ENCODE measurements at places on chromosomes 4 and X.

- no peak for DNase-seq
Observed at GRCh38 chrX:15451913-15452312, 41.2 kb downstream of the PIR start.

DNA sequence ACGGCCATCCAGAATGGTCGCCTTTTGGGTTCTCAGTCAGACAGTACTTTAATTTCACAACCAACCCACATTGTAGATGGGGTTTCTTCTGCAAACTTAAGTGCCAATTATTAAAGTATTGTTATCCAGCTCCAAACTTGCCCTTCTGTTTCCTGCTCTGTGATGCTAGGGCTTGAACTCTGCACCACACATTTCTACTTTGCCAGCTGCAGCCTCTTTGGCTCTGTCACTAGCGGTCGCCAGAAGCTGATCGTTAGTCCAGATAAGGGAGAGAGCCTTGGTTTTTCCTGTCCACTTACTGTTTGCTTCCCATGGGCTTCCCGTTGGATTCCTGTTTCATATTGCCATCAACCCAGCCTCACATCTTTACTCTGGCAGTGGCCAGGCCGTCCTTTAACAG is 196.6 kb downstream of the ASB9 start:
- no peak for DNase-seq

GRCh38 chr4:150828159-150828558 is 186.9 kb downstream of the LRBA start:
- DNase-seq: no peak

DNA sequence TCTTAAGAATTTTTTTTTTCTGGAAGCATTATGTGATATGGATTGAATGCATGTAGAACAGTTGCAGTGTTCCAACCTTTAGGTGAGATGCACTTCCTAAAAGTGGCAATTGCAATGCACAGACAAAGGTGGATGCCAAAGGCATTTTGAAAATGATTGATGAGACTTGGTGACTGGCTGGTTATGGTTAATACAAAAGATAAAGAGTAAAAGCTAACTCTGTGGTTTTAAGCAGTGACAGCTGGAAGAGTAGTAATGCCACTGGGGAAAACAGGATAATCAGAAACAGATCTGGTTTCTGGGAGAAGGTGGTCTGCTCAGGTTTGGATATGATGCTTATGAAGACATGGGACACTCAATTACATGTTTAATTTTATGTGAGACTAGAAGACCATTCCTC is 345.6 kb downstream of the RPA4 start:
- DNase-seq: no peak

- DNase-seq: peak; percentile 61
Observed at GRCh38 chr4:123102897-123103471, 180.6 kb upstream of the NUDT6 start.

GRCh38 chrX:103629318-103630170 is 769 bp downstream of the TCEAL1 start:
- peak; percentile 68 for DNase-seq

GRCh38 chr4:174069848-174070330 is 213.6 kb downstream of the FBXO8 start:
- no peak for DNase-seq

DNA sequence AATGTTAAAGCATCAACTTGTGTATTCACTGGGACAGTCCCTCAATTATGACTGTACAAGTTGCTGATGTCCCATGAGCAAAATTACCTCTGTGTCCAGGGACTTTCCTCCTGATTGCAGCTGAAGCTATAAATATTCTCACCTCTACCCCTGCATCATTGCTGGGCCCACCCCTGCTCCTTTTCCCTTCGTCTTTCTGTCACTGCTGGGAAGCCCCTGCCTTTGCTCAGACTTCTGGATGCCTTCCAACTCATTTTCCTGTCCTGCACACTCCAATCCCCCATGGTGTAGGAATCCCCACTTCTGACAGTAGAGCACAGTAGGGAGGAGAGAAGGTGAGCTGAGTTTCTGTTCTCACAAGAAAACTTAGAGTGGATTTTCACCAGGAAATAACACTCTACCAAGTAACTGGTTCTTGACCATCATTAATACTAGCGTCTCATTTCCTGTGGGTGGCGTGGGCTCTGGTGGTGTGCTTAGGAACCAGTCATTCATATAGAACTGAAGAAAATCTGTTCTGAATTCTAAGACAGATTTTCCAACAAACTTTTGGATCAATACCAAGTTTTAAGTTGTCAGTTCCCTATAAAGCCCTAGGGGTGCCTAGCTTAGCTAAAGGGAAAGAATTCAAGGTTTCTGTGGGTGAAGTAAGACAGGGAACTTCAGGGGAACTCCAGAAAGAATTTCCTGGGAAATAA is 136.2 kb upstream of the MED14 start:
- DNase-seq: no peak

- DNase-seq: no peak
Observed at GRCh38 chr4:147808447-147808846, 76.6 kb downstream of the ARHGAP10 start.

GRCh38 chrX:35362866-35363265 is 420.3 kb downstream of the FAM47B start:
- DNase-seq: no peak

GRCh38 chr4:112593438-112594133 is 43.1 kb downstream of the ZGRF1 start:
- DNase-seq: no peak

GRCh38 chrX:118988911-118989310 is 14.5 kb downstream of the LONRF3 start:
- no peak for DNase-seq

GRCh38 chr4:92339676-92340075 is 35.9 kb downstream of the GRID2 start:
- no peak for DNase-seq

- DNase-seq: no peak
Observed at GRCh38 chr4:951594-952468, 19.6 kb downstream of the TMEM175 start.

DNA sequence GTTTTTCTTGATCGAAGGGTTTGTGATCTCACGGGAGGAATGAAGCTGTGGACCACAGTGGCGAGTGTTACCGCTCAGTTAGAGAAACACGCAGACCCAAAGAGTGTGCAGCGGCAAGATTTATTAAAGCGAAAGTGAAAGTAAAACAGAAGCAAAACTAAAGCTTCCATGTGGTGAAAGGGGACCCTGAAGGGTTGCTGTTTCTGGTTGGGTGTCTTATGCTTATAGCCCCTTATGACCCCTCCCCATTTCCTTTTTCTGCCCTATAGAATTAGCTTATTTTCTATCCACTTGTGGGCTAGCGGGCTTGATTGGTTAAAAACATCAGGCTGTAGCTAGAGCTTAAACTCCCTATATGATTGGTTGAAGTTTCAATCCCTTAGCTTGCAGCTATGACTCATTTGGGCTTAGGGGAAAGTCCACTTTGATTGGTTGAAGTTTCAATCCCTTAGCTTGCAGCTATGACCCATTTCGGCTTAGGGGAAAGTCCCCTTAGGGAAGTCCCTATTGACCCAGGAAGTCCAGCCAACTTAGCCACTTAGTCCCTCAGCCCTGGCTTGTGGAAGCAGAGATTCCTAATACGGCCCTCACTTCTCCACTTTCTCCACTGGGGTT is 171.2 kb upstream of the NWD2 start:
- no peak for DNase-seq

- DNase-seq: no peak
Observed at GRCh38 chrX:1172496-1172895, 40.0 kb downstream of the CRLF2 start.

DNA sequence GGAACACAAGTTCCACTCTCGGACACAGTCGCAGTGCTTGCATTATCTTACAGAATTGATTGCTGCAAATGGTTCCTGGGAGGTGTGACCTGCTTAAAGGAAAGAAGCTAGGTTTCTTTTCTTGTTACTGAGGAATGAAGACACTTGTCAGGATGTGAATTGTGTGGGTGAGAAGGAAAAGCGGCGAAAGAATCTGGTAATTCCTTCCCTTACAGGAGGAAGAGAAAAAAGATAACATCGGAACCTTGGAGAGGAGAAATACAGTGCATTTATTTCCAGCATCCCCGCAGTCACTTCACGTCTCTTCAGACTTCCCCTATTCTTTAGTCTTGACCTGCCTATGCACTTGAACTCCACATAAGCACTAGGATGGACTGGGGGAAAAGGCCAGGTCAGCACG is 389 bp upstream of the CCSER1 start:
- DNase-seq: no peak

GRCh38 chrX:130704053-130705038 is 198.7 kb downstream of the ENOX2 start:
- peak; percentile 31 for DNase-seq

GRCh38 chr4:128727658-128728057 is 81.8 kb upstream of the JADE1 start:
- DNase-seq: no peak

DNA sequence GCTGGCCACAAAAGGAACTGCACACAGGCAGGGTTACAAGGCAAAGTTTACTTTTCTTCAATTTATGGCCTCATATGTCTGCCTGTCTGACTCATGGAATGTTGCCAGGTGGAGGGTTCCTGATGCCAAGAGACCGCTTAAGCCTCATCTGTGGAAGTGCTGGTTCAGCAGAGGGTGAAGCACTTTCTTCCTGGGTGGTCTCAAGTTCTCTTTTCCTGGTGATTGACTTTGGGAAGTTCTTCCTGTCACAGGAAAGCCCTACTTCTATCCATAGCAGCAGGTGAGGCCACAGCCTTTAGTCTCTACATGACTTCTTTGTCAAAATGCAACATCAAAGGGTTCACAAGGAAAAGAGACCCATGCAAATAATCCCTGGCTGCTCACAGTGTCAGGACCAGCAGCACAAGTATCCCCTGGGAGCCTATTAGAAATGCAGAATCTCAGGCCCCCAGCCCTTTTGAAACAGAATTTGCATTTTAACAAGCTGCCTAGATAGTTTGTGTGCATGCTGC is 81.4 kb upstream of the IGFBP7 start:
- DNase-seq: no peak

- no peak for DNase-seq
Observed at GRCh38 chrX:13179100-13179499, 134.7 kb upstream of the FAM9C start.

- peak; percentile 80 for DNase-seq
Observed at GRCh38 chrX:97389761-97390192, 506.1 kb downstream of the RPA4 start.

GRCh38 chr4:6475492-6476020 is 3.1 kb upstream of the PPP2R2C start:
- no peak for DNase-seq

- peak; percentile 98 for DNase-seq
Observed at GRCh38 chr4:150385606-150386005, 196.3 kb upstream of the MAB21L2 start.

GRCh38 chr4:40194602-40195161 is 2.1 kb upstream of the RHOH start:
- no peak for DNase-seq
